ENCODE measurements at places on chromosomes 1 and 21.
A peak's percentile ranks its signal among the peaks of the same experiment; 100 is the strongest.

- DNase-seq = no peak
These were observed 4.2 kb downstream of the CADM3 start for GRCh38 chr1:159175571-159175970.

DNA sequence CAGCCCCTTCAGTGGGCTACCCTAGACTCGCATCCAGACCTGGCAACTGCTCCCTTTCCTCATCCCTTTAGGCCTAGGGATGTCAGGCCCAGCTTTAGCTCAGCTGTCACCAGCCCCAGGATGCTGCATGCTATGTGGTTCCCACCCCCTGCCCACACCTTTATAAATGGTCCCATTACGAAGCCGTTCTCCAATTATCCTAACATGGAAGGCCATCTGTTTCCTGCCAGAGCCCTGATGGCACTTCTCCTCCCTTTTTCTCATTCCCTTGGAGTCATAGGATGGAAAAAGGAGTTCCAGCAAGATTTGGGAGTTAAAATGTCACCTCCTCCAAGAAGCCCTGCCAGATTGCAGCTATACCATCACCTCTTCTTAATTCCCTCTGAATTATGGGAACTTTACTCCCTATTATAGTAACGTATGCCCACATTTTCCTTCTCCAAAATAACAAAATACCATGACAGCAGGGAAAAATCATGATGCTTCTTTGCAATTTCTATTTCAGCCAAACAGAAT lies 205.0 kb upstream of the GRIK3 start:
- DNase-seq = no peak

GRCh38 chr1:184297244-184297750 lies 89.5 kb upstream of the C1orf21 start:
- DNase-seq = no peak

- DNase-seq = no peak
These were observed 81.3 kb upstream of the ARHGEF16 start for GRCh38 chr1:3373175-3373574.

DNA sequence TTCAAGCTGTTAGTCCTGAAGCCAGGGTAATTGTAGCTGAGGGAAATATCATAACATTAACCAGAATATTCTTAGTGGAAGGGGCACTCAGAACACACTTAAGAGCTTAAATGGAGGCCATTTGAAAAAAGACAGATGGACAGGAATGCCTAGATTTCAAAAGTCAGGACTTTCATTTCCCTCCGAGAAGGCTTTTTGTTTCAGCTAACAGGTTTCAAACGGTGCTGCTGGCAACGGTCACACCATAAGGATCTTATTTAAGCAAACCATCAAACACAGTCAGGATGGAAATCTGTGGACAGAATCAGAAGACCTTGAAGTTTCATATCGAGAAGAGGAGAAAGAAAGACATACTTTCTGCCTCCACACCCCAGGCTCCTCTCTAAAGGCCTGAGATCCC lies 70.1 kb downstream of the SLC66A1 start:
- no peak for DNase-seq

DNA sequence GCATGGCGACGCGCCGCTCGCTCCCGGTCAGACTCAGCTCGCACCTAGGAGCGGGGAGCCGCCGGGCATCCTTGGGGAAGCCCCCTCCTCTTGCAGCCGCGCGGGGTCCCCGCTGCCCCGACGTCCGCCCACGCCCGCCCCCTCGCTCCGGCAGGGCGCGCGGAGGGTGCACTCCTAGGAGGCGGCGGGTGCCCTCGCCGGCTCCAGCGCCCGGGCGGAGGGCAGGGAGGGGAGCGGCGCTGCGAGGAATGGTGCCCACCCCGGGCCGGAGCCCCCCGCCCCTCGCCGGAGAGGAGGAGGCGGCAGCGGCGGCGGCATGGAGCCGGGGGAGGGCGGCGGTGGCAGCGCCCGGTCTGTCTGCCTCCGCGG lies 488 bp downstream of the FAM78B start:
- no peak for DNase-seq

DNA sequence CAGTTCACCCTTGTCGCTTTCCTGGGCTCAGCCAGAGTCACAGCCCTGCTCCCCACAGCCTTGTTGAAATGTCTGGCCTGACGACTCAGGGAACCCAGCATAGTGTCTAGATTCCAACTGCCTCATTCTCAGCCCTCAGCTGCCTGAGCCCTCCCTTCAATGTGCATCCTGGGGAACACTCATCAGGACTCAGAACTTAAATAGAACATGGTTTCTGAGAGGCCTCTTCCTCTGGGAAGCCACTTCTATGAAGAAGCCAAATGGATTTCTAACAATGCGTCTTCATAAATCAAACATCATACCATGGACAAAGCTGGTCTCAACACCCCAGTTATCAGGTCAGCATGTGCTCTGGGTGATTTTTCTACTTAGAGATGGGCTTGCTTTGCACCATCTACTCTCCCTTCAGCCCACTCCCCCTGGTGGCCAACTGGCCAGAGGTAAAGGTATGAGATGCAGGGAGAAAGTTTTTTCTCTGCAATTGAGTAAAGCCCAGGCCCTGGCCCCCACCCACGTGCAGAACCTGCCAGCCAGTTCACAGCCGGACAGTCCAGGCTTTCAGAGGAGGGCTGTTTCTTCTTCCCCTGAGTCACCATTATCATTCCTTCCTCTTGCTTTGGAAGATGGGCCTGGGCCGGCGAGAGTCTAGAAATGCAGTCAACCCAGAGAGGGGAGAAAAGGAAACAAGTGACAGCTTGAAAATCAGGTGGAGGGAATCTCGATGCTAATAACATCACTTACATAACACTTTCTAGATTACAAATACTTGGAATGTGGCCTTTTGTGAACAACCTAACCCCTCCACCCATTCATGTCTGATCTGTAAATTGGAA lies 32.1 kb downstream of the CD244 start:
- DNase-seq = peak; percentile 10

- DNase-seq = no peak
These were observed 120.8 kb downstream of the GREM2 start for GRCh38 chr1:240491156-240491555.

DNA sequence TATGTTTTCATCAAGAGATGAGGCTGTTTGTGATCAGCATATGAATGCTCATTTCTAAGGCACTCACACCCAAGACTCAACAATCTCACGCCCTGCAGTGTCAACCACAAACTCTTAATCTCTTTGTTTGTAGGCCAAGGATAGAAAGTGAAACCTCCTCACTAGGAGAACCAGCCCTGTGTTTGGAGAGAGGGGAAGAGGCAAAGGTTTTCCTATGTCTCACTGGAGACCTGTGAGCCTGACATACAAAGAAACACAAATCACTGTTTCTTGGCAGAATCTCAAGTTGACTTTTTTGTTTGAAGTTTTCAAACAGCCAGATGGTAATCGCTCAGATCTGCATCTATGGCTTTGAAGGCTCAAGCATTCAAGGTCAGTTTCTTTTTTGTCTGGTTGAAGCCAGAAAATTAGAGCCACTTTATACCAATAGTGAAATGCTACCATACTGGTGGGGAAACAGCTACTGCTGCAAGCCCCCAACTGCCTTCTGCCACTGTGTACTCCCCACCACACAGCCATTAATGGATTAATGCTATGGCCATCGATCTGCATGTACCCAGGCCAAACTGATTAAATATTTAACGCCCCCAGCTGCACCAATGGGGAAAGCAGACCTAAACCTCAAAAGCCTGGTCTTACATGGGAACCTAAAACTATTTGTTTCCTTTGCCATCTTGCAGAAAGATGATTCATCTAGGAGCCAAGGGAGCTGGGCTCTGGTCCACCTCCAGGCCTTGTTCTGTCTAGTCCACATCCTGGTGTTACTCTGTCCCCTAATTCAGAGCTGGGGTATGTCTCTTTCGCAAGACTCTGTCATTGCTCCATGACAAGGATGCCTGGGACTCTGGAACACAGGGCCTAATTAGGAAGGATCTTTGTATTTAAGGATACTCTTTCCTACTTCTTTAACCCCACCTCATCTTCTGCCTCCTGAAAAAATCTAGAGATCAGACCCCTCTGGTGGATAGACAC lies 16.3 kb downstream of the PDZK1 start:
- DNase-seq = no peak

DNA sequence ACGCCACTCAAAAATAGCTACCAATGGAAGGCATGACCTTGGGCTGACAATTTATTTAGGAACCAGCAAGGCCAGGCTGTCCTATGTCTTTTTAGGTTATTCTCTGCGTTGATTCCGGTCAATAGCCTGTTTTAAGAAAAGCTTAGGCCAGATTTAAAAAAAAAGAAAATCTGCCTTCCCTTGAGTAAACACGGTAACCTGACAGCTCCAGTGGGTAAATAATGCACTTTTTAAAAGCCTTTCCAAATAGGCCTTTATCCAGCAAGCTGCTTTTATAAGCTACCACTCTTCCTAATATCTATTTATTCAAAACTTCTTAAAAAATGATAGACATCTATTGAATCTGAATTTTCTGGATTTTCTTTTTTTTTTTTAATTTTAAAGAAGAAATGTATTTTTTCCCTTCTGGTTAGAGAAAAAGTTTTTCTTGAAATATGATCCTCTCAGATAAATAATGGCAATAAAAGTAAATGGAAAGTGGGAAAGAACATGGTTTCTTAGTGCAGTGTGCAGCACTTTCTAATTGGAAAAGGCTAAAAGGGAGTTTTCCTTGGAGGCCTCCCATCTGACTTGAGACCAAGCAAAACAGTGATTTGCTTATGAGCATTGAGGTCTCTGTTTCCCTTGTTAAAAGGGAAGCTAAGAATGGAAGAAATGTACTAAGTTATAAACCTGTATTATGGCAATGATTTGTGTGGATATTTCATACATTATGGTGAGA lies 281.0 kb upstream of the RUNX1 start:
- no peak for DNase-seq

DNA sequence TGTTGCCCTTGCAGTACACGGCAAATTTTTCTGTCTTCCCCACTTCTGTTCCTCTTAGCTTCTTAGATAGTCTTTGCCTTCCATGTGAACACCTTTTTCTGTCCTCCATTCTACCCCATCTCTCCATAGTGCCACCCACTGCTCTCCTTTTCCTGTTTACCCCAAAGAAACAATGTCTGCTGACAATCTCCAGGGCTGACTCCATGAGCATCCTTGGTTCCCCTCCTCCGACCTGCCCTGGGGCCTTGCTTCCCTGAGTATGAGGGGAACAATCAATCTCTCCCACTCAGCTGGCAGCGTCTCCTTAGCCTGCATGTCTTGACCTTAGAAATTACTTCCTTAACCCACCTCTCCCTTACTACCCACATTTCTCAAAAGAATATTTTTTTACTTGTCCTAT lies 12.3 kb upstream of the MYBPHL start:
- DNase-seq = no peak

DNA sequence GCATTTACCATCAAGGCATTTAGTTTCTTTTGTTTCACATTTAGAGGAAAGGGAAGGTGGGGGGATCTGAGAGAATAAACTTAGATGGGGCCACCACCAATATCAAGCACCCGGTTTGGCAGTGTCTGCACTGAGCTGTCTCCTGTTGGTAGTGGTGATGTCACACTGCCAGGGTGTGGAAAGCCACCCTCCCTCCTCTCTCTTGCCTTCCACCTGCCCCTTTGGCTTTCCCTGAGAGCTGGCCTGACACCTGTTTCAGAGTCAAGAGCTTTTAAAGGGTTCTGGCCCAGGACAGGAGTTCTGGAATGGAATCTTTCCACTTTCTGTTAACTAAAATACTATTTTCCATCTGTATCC lies 13.4 kb downstream of the ATF3 start:
- no peak for DNase-seq

GRCh38 chr1:156639601-156640101 lies 2.3 kb upstream of the BCAN start:
- DNase-seq = no peak

DNA sequence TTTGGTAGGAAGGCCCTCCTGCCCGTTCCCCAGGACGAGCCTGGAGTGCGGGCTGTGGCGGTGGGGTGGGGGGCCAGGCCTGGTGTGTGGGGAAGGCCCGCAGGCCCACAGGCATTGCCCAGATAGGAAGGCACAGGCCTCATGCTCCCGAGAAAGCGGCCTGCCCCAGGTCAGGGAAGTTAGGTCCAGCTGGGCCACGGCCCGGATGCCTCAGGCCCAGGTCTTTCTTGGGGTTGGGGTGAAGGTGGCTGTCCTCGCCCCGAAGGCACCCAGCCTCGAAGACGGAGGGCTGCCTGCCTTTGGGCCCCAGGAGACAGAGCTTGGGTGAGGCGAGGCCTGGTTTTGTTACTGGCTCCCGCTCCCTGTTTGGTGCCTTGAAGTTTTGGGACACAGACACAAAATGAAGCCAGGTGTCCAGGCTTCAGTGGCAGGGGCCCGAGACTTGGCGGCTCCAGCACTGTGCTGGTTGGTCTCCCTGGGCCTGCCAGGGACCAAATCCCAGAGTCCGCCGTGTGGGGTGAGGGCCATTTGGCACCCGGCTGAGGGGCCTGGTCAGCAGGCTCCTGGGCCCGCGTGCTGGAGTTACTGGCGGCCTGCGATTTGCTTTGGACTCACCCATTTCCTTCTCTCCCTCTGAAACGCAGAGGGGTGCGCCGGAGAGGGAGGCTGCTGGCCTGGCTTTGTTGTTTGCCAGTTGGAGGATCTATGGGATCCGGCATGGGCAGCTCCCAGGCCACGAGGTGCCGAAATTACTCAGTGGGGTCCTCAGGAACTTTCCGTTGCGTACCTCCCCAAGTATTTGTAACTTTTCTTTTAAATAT lies 2.0 kb downstream of the SKI start:
- DNase-seq = no peak

GRCh38 chr1:118244194-118244593 lies 59.2 kb upstream of the SPAG17 start:
- DNase-seq = no peak

- no peak for DNase-seq
These were observed 4.0 kb upstream of the FOXD3 start for GRCh38 chr1:63318201-63318979.

- no peak for DNase-seq
These were observed 8.7 kb downstream of the CAPN2 start for GRCh38 chr1:223720971-223721591.

DNA sequence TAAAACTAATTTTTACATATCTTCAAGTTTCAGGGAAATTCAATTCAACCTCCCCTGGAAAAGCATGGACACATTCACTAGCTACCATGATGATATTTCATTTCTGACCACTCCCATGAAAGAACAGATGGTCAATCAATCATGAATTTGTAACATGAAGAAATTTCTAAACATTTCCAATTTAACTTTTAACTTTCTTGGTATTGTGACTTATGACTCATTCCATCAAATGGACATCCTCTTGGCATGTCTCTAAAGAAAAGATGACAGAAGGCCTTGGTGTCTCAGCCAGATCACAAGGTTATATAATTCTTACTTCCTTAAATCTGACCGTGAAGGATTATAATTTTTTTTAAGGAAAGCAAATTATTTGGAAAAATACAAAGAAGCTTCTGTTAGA lies 10.5 kb upstream of the MCOLN3 start:
- no peak for DNase-seq

DNA sequence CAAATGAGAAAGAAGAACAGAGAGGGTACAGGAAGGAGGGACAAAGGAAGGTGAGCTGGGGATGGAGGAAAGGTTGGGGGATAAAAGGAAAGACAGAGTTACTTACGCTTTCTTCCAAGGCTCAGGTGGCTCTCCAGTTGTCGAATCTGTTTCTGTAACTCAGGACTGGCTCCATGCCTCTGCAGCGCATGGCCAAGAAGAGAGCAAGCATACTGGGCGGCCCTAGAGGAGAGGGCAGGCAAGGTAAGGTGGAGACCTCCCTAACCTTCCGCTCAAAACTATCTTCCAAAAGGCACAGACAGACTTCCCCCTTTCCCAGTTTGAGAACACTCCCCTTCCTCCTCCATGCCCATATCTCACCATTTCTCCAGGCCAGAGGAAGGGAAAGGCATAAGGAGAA lies 922 bp downstream of the PEX11B start:
- DNase-seq = no peak

GRCh38 chr1:33709783-33710718 lies 153.8 kb upstream of the HMGB4 start:
- no peak for DNase-seq

All from NCI-H1092 (cell line).